Bronchial epithelial cell (primary cell): ENCODE measurements at places on chromosomes 2 and 18. TPM values are rescaled to one million over a fixed set of nuclear protein-coding genes. Genes with fewer than 3 reads are reported as not detected.

DNA sequence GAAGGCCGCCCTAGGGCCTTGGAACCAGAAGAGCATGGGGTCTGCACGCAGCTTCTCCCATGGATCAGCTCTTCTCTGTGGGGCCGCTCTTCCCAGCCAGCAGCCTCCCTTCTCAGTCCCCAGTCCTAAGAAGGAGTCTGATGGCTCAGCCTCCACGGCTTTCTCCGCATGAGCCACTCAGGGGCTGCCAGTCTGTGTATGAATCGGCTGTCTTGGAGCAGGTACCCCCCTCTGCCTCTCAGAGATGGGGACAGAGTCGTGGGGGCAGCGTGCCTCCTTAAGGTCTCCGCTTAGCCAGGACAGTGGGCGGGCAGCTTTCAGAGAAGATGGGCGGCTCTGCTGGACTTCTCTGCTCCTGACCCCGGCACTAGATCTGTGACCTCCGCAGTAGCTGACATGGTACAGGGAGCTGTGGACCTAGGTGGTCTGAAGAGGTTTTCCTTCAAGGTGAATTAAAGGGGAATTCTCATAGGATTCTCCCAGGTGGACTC is 21.6 kb downstream of the INPP5D start:
- no peak for DNase-seq

DNA sequence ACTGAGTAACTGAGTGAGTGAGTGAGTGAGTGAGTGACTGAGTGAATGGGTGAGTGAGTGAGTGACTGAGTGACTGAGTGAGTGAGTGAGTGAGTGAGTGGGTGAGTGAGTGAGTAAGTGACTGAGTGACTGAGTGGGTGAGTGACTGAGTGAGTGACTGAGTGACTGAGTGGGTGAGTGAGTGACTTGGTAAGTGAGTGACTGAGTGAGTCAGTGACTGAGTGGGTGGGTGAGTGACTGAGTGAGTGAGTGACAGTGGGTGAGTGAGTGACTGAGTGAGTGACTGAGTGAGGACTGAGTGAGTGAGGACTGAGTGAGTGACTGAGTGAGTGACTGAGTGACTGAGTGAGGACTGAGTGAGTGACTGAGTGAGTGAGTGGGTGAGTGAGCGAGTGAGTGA is 13.9 kb downstream of the MAL start:
- DNase-seq = no peak

GRCh38 chr2:181364492-181365170 is 92.6 kb upstream of the ITGA4 start:
- no peak for DNase-seq

DNA sequence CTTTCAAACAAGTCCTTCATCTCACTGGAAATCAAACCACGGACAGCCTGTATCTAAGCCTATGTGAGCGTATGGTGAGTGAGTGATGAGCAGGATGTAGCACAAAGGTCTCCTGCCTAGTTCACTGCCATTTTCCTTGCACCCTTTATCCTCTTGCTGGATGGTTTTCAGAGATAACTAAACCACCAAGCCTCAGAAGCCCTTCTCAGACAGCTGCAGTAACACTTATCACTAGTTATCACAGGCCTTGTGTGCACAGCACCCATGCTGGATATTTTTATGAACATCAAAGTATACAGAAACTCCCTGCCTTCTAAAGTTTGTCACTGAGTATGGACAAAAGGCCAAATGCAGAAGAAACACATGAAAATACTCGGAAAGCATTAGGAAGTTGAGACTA is 69.5 kb downstream of the C1D start:
- DNase-seq = no peak

GRCh38 chr2:199468561-199469513 is 11.1 kb upstream of the SATB2 start:
- DNase-seq = no peak

DNA sequence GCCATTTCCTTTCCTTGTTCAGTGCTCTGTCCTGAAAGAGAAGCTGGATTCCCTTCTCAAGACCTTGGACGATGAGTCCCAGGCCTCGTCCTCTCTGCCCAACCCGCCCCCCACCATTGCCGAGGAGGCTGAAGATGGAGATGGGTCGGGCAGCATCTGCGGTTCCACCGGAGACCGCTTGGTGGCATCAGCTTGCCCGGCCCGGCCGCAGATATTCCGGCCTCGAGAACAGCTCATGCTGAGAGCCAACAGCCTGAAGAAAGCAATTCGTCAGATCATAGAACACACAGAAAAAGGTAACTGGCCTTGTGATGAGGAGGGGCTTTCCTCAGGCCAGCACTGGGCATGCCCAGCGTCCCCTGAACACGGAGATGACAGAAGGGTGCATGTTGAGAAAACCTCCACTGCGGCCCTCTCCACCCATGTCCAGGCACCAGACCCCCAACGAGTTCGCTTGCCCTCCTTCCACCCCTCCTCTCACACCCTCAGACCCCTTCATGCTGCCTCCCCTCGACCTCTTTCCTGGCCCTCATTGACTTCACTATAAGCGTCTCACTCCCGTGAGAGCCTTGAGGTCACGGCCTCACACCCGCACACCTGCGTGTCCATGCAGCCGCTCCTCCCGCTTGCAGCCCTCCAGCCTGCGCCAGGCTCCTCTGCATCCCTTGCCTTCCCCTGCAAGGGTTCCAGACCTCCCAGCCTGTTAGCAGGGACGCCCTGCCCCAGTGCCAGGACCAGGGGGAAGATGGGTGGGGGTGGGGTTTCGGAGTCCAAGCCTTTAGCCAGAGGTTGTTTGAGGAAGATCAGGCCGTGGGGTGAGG is 95.0 kb downstream of the DGKD start:
- peak; percentile 28 for DNase-seq

DNA sequence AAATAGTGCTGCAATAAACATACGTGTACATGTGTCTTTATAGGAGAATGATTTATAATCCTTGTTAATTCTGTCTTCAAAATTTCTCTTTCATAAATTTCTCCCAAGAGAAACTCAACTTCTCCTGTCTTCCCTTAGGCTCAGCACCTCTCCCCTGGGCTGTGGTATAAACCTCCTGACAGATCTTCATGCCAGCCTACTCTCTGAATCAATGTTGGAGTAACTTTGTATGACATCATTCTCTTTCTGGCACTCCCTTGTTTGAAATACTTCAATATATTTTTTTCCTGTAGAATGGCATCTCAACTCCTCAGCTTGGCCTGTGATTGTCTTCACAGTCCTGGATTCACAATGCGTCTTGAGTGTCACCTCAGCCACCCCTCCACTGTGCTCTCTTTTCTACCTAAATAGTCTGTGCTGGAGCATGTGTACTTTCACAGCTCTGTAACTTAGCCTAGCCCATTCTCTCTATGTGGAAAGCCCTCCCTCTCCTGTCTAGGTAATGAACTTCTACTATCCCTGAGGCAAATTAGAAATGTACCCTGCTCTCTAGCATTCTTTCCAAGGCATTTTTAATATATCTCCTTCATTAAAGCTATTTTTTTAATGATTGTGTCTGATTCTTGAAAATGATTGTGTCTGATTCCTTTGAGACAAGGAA is 649.9 kb upstream of the FANCL start:
- DNase-seq = no peak

DNA sequence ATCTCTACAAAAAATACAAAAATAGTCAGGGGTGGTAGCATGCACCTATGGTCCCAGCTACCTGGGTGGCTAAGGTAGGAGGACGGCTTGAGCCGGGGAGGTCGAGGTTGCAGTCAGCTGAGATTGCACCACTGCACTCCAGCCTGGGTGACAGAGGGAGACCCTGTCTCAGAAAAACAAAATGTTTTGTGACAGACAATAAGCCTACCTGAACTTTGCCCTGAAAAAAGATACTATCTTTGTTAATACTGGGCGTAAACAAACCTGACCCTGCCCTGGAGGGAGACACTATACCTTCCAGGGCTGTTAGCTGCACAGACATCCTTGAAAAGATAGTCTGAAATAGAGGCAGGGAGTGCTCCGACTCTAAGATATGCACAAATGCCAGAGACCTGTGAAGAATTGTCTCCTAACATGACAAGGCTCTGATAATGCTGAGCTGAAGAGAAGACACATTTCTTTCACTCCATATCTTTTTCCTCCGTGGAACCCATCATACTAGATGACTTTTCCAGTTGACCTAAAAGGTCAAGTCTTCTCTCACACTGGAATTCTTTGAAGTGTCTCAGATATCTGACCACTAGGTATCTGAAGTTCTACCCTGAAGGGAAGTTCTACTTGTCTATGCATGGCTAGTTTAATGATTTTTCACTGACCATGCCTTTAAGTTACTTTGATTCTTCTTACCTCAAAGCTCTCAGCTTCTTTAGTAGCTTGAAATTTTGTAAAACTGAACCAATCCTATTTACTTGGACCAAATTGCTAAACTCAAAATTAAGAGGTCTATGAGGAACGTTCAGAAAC is 20.9 kb upstream of the HK2 start:
- no peak for DNase-seq

GRCh38 chr2:177872286-177872685 is 200.3 kb downstream of the PDE11A start:
- DNase-seq = no peak

DNA sequence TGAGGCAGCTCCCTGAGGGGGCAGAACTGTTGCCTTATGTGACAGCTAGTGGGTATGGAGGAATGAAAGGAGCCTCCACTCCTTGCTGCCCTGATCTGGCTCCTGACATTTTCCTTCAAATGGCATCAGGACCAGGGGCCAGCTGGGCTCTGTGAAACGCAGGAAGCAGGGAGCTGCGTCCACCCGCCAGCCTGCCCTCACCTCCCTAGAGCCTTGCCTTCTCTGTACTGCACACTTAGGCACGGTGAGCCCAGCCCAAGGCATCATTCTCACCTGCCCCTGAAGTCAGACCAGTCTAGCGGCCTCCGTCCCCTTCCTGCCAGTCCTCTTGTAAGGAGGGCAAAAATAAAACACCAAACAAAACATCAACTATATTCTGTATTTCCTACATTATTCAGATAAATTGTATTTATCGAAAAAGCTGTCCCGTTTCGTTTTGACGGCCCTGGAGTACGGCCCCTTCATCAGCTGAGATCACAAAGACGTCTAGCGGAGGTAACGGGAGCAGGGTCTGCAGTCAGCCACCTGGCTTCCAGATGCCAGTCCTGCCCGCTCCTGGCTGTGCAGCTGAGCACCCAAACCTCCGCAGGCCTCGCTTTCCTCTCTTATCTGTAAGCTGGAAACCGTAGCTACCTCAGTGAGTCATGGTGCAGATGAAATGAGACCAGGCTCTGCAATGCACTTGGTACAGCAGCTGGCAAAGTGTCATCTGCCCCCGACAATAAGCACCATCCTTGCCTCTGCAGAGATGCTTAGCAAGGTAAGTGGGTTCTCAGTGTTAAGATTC is 6.9 kb upstream of the CTDP1 start:
- no peak for DNase-seq

DNA sequence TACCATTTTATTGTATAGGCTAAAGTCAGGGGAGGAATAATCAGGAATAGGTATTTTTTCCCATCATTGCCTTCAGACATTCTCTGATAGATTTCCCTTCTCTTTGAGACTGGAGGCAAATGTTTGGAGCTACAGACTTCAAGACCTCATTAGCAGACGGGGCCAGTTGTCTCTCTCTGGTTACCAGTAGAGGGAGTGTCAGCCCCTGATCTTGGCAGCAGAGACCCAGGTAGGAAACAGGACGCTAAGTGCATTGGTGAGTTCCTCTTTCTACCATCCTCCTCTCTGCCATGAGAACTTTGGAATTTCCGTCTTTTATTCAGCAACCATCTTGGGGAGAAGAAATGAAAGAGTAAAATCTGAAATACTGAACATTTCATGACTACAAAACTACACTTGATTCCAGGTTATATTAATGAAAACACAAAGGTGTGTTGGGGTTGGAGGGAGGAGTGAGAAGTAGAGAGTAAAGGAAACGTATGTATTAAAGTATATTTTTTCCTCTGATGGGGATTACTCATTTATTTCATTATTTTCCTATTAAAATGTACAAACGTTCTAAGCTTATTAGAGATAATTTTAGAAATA is 186.2 kb upstream of the GCFC2 start:
- peak; percentile 45 for DNase-seq

GRCh38 chr2:8541636-8542035 is 140.2 kb upstream of the ID2 start:
- no peak for DNase-seq

- DNase-seq = no peak
Measured at GRCh38 chr2:42927334-42928160, 135.2 kb upstream of the HAAO start.

DNA sequence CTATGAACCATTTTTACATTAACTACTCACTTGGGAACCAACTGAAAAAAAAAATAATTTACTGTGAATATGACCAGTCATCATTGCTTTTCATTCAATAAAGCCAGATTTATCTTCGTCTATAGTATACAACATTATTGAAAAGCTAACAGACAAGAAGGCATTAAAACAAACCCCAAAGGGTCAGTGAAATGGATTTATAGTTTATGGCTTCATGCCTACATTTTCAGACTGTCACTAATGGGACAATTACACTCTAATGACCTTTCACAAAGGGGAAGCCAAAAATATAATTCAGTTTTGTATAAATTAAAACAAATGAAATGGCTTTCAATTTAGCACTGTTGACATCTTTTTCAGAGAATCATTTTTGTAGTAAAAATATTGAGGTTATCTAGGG is 169.1 kb downstream of the DSEL start:
- DNase-seq = no peak

GRCh38 chr2:112996635-112997034 is 8.6 kb upstream of the IL36A start:
- no peak for DNase-seq

- DNase-seq = peak; percentile 46
Measured at GRCh38 chr2:75466708-75467311, 93.9 kb downstream of the EVA1A start.

GRCh38 chr2:206696910-206697309 is 21.3 kb downstream of the DYTN start:
- DNase-seq = no peak

GRCh38 chr18:78768221-78768620 is 211.4 kb upstream of the SALL3 start:
- DNase-seq = no peak

GRCh38 chr2:201070948-201071478 is 458 bp downstream of the HYCC2 start:
- peak; percentile 21 for DNase-seq

GRCh38 chr2:39435741-39436591 is 1.1 kb downstream of the MAP4K3 start:
- no peak for DNase-seq

GRCh38 chr18:48864876-48865275 is 85.9 kb downstream of the SMAD7 start:
- no peak for DNase-seq

- DNase-seq = no peak
Measured at GRCh38 chr18:26190506-26190905, 35.7 kb upstream of the TAF4B start.

The PARD6G gene
- 12.4 and 13.2 TPM in 2 replicates for total RNA-seq

The GKN2 gene
- total RNA-seq = not detected in 2 replicates

The SPP2 gene
- not detected in 2 replicates for total RNA-seq

The ASPRV1 gene
- total RNA-seq = 0.26 and 0.38 TPM in 2 replicates

The SERPINB13 gene
- 8.2 and 48.0 TPM in 2 replicates for total RNA-seq

The WDR33 gene
- total RNA-seq = 27.0 and 31.3 TPM in 2 replicates

The EGR4 gene
- not detected in 2 replicates for total RNA-seq

The POTEC gene
- total RNA-seq = under 0.01 TPM in 1 of 2 replicates, not detected in the other

The WNT10A gene
- 2.3 and 2.4 TPM in 2 replicates for total RNA-seq

The PARD3B gene
- total RNA-seq = 1.6 and 2.6 TPM in 2 replicates

The FOXD4L1 gene
- total RNA-seq = 0.13 and 0.26 TPM in 2 replicates

The HDAC4 gene
- total RNA-seq = 5.3 and 12.0 TPM in 2 replicates

The FAM228A gene
- total RNA-seq = 0.13 TPM in 1 of 2 replicates, not detected in the other
